Ovary (tissue), 10 donors: ENCODE measurements at places on chromosomes 6 and 20.

- DNase-seq, result no peak
Measured at GRCh38 chr6:90383196-90383822, 86.7 kb upstream of the BACH2 start.

DNA sequence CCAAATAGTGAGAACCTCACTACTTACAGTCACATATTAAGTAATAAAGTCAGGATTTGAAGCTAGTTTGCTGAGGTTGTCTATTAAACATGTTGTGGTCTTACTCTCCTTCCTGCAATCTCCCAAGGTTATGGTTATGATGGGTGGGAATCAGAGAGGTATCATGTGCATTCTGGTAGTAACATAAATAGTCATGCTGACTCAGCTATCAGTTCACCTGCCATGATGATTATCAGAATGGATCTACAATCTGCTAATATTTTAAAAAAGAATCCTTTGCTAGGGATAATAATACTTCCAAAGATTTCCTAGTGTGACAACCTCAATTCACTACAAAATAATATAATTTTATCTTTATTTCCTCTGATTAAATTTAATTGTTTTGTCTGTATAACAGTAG lies 671.9 kb downstream of the KHDRBS2 start:
- no peak for DNase-seq

GRCh38 chr20:43513372-43513930 lies 6.0 kb downstream of the L3MBTL1 start:
- peak; percentile 27 for DNase-seq

- DNase-seq, result no peak
Measured at GRCh38 chr6:135624402-135625295, 127.1 kb upstream of the AHI1 start.

GRCh38 chr20:59948212-59948611 lies 8.0 kb downstream of the FAM217B start:
- DNase-seq, result no peak

- no peak for DNase-seq
Measured at GRCh38 chr6:158595223-158595622, 35.3 kb downstream of the TMEM181 start.

DNA sequence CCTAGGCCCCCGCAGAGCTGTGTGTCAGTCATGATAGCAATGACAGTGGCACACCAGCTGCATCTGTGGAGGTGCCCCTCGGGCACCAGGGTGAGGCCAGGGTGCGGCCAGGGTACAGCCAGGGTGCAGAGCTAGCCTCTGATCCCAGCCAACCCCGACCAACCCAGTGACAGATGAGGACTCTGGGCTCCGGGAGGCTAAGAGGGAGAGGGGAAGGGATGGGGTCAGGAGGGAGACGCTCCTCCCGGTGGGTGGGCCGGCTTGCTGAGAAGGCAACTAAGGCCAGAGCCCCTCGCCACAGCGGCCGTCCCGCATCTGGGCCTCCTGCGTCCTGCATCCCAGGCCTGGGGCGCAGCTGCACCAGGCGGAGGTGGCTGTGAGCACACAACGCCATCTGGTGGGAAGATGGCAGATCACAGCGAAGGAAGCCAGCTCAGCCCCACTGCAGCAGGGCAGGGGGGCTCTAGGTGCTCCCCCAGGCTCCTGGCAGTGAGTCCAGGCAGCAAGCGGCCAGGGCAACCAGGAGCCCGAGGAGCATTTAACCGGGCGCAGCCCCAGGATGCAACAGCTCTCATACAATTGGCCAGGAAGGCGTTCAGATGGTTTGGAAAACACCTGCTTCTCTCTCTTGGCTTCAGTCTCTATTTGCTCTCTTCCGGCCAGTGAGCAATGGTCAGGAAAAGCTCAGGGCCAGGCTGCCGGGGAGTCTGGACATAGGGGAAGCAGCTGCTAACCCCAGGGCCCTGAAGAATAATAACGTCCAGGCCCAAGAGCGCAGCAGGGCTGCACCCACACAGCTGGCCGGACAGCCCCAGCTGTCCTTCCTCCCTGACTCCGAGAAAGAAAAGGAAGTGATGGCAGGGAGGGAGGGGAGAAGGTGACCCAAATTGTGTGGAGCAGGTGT lies 169.4 kb downstream of the TAF4 start:
- peak; percentile 67 for DNase-seq

GRCh38 chr6:80969439-80969838 lies 783.0 kb downstream of the TENT5A start:
- no peak for DNase-seq

DNA sequence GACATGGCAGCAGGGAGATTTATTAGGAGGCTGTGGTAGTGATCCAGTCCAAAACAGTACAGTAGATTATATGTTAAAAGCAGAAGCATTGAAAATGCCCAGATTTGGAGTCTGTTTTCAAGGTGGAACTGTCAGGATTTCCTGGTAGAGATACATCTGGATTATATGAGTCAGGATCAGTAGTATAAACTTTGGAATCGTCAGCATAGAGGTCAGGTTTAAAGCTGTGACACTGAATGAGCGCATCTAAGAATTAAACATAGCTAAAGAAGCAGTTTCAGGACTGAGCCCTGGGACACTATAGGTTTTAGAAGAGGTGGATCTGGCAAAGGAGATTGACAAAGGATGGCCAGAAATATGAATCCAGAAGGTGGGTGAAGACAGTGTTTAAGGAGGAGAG lies 60.4 kb downstream of the RNF144B start:
- DNase-seq, result no peak

GRCh38 chr20:49668181-49668877 lies 45.3 kb downstream of the B4GALT5 start:
- no peak for DNase-seq

GRCh38 chr6:2990932-2991506 lies 8.7 kb upstream of the NQO2 start:
- no peak for DNase-seq

DNA sequence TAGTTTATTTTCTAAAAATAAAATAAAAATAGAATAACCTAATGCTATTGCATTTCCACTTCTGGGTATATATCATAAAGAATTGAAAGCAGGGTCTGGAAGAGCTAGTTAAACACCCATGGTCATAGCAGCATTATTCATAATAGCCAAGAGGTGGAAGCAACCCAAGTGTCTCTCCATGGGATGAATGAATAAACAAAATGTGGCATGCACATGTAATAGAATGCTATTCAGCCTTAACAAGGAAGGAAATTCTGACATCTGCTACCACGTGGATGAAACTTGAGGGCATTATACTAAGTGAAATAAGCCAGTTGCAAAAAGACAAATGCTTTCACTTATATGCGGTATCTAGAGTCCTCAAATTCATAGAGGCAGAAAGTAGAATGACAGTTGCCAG lies 130.8 kb downstream of the TIAM2 start:
- DNase-seq, result no peak

- no peak for DNase-seq
Measured at GRCh38 chr6:106536851-106537250, 92.4 kb downstream of the RTN4IP1 start.

GRCh38 chr6:100103931-100104330 lies 109.9 kb upstream of the MCHR2 start:
- no peak for DNase-seq

DNA sequence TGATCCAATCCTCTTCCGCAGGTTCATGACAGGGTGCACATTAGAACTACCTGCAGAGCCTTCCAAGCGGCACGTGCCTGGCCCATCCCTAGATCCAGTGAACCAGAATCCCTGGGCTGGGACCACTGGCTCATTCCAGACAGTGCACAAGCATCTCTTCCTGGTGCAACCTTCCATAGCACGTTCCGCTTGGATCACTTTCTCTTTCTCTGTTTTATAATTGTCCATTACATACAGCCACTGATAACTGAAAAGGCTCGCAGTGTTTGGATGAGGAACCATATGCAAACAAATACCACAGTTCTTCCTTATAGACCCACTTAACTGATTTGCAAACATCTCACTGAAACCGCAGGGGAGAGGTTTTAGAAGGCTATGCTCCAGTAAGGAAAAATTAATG lies 59.6 kb upstream of the DDR1 start:
- no peak for DNase-seq

DNA sequence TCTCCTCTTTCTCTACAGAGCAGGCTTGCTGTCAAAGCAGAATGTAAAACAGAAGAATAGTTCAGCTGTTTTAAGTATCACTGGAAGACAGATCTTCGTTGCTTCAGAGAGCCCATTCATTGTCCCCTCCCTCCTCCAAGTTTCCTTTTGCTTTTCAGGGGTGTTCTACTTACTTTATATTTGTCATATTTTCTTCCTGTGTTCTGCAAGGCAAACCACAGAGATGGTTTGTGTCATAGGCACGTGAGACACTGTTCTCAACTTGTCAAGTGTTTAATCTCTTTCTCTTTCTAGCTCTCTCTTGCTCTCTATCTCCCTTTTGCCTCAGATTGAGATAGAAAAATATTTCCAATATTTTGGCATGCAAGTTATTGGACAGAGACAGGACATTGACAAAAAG lies 228.9 kb upstream of the DEFB112 start:
- DNase-seq, result no peak
